ENCODE measurements at places on chromosomes 3 and 15.

GRCh38 chr3:187610981-187611511, 59.1 kb downstream of the SST start:
- no peak for DNase-seq

- DNase-seq = no peak
Measured at GRCh38 chr3:182392182-182392937, 400.9 kb upstream of the ATP11B start.

GRCh38 chr3:96622878-96623277, 191.5 kb upstream of the EPHA6 start:
- no peak for DNase-seq

DNA sequence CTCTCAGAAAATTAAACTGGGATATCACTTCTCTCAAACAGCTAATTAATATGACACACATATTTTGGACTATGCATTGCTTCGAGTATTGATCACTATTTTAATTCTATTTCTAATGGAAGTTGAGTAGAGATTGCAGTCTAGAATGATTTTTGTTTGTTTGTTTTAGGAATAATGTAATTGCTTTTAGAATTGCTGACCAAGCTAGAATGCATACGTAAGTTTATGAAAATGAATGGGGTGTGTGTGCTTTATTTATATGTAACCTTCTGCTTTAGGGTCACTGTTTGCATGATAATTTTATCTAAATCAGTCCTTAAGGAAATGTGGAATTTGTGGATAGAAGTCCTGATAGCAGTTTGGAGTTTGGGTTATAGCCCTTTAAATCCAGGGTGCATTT, 371.4 kb downstream of the NR2F2 start:
- no peak for DNase-seq

GRCh38 chr3:191944835-191945234, 483.9 kb downstream of the PYDC2 start:
- DNase-seq = no peak

DNA sequence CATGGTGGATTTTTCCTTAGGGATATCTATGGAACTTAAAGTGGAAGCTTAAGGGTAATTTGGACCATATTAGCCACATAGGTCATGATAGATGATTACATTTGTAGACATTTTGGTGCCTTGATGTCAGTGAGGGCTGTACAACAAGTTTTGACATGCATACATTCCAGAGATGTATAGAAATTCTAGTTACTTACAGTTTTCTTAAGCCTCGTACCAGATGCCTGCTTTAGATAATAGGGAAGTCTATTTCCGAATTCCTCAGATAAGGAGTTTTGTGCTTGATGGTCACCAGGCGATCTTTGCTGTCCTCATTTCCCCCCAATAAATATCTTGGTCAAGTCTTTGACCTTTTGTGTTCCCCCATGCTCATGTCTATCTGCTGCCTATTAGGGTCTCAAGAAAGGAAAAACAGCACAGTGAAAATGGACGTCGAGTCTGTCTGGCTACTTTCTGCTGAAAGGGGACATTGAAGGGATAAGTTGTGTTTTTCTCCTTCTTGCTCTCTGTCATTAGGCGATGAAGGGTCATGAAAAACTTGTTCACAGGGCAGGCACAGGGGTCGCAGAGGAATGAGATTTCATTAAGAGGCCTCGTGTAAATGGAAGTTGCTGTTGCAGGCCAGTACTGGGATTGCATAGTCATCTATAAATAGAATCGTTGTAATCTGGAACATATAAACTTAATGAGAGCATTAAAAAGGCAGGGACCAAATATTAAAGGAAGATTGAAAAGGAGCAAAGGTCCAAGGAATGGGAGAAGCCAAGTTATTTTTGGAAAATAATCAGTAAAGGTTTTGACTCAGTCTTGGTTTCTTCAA, 20.0 kb upstream of the SENP7 start:
- DNase-seq = no peak

GRCh38 chr15:26438718-26439117, 334.1 kb downstream of the GABRB3 start:
- DNase-seq = no peak

DNA sequence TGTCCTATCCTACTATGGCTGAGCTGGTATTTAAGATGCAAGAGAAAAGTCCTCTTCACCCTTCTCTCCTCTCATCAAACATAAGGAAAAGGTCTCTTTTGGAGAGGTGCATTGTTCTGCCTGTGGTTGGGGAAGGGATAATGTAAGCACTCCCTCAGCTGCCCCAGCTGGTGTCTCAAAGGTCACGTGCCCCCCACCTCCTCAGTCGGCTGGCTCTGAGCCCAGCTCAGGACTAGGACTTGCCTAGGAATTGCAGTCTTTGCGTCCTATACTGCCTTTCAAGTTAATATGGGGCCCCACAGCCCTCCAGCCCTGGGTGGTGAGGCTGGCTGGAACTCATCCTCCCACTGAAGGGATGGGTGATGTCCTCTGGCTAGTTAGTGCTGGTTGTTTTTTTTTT, 29.7 kb downstream of the OR4F15 start:
- no peak for DNase-seq

DNA sequence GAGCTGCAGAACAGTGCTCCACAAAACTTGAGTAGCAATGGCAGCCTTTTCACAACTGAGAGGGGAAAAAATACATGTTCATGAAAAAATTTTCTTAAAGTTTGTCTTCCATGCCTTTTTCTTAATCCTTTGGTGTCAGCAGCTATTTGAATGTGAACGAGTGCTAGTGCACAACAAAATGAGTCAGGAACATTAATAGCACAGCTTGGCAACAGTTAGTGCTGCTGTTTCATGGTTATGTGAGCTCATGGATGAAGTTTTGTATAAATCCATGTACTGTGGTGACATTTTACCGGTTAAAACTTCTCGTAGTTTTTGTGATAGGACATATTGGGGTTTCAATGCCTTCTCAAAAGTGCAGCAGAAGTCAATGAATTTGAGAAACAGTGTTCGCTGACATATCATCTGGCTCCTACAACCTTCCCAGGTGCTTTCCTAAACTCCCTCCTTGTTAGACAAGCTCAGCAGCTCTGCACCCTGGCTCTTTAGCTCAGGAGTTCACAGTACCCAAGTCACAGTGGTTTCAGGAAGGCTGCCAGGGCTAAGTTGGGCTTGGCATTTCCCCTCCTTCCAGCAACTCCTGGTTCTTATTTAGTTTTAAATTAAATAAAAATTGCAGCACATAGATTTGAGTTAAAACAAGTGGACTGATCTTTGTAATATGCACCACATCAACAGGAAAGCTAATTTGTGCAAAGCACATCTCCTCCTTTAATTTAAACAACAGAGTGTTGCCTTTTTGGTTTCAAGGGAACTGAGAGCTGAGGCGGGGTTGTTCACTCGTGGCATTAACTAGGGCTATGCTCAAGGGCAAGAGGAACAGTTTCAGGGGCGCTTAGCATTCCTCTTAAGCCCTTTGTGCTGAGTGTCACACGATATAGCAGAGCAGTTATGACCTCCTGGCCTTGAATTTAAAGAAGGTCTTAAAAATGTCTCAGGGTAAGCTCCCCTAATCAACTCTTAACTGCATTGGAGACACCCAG, 362.8 kb downstream of the CHST2 start:
- no peak for DNase-seq

DNA sequence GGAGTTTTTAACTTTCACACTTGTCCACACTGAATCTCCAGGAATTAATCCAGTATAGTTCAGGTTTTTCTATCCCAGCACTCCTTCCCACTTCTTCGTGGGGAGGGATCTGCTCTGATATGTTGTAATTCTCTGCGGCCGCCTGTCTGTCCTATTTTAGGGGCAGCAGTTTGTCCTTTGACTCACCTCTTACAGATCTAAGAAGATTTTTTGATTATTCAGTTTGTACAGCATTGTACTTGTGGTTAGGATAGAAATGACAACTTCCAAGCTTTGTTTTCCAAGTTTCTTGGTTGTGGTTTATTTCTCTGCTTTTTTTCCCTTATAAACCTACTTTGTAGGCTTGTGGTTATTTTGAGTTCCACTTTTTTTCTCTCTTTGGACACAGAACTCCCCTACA, 601.7 kb downstream of the SI start:
- DNase-seq = no peak

GRCh38 chr15:63857461-63857856, 23.7 kb upstream of the HERC1 start:
- DNase-seq = no peak

DNA sequence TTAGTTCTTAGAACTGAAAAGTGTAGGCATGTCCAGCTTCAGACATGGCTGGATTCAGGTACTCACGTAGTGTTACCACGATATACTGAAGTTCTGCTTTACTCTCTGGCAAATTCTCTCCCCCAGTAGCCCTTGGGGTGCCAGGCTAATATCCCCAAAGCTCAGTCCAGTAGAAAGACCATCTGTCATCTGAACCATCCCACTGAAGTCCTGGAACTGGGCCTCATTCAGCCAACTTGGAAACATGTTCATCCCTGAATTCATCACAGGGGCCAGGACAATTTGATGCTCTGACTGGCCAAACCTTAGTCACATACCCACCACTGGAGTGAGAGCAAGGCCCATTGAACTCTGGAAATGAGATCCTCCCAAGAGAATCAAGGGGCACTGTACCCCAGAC, 8.2 kb downstream of the EFCC1 start:
- DNase-seq = no peak

- DNase-seq = no peak
Measured at GRCh38 chr3:2247831-2248230, 149.2 kb downstream of the CNTN4 start.

DNA sequence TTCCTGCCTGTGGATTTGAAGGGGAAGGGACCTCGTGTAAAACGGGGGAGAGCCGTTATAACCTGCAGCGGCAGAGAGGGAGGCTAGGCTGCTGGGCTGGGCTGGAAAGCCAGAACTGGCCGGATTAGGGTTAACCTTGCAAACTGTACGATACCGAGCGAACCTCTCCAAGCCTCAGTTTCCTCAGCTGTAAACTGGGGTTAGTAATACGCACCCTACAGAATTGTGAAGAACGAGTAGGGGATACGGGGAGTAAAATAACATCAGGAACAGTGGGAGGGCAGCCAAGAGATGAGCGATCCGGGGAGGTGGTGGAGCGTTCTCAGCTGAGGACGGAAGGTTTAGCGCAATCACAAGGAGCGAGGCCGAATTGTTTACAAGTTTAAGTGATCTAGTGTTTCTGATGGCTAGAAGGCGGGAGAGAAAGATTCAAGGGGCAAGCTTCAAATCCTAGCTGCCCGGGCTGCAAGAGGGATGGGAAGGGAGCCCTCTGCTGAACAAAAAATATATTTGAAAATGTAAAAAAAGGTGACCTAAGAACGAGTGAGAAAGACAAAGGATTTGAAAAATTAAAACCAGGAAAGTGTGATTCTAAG, 768 bp upstream of the SEMA5B start:
- DNase-seq = no peak

GRCh38 chr3:24707936-24708335, 213.3 kb upstream of the THRB start:
- DNase-seq = no peak

DNA sequence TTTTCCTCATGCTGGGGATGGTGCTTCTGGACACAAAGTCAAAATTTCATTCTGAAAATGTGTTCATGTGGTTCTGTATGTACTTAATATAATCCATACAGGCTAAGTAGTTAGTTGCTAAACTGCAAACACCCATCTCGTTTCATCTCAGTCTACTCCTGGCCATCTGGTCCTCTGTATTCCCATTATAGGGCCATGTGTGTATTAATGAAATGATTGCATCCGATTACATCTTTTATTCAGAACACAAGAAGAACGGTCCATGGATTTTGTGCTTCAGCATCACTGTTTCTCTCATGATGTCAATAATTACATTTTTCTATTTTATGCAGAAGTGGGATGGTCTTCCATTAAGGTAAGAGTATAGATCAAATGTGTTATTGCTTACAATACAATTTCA, 6.1 kb upstream of the GJD2 start:
- no peak for DNase-seq

- DNase-seq = no peak
Measured at GRCh38 chr3:39809995-39810595, 686 bp downstream of the MYRIP start.

DNA sequence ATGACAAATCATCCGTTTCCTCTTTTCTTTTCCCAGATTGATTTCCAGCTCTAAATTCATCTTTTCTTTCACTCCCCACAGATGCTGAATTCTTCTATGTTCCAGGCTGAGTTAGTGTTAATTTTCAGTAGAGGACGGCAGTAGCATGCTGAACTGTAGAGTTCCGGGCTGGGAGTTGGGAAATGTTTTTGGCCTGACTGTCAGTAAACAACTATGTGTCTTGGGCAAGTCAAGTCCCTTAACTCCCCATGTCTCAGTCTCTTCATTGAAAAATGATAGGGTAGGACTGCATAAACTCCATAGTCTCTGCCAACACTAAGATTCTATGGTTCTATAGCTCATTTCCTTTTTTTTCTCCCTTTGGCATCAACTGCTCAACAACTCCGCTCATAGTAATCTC, 333.9 kb downstream of the TIGIT start:
- no peak for DNase-seq

GRCh38 chr3:123610331-123610730, 25.5 kb upstream of the HACD2 start:
- no peak for DNase-seq

GRCh38 chr3:100621251-100621650, 11.8 kb downstream of the ADGRG7 start:
- no peak for DNase-seq

- no peak for DNase-seq
Measured at GRCh38 chr15:85710340-85710842, 84.3 kb downstream of the KLHL25 start.

DNA sequence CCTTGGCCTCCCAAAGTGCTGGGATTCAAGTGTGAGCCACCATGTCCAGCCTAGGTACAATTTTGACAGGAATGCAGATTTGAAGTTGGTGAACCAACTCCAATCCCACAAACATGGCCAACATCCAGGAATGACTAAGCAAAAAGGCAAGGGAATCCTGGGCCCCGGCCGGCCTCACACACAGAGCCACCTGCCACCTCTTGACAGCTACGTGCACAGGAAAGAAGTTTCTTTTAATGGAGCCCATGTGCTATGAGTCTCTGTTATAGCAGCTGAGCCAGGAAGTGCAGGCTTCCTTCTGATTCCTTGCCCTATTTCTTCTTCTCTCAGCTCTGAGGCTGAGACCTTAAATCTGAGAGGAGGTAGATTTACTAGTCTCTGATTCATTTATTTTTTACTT, 8.8 kb downstream of the TMEM40 start:
- no peak for DNase-seq

- no peak for DNase-seq
Measured at GRCh38 chr3:178202194-178202593, 334.0 kb upstream of the KCNMB2 start.

DNA sequence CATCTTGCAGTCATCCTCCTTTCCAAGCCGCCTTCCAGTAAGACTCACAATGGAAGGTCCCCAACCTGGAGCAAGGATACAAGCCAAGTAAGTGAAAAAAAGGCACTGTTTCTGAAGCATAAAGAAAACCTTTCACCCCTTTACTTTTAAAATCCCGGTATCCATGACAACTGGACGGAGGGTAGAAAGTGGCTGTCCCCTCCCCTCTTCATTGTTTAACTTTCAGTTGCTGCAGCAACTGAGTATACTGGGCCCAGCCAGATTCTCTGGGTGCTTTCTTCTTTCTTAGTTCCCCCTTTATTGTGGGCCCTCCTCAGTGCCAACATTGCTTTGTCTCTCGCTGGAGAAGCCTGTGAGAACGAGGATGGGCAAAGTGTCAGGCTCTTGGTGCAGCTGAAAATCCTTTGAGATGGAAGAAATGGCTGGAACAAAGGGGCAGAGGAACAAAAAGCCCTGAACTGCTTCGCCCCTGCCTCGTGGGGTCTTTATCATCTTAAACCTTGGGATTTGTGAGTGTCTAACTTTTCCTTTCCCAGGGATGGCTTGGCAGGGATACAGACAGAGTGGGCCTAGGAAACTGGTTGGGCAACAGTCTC, 224.0 kb upstream of the RGMA start:
- no peak for DNase-seq

GRCh38 chr3:44682182-44682896, 30.1 kb upstream of the ZNF502 start:
- DNase-seq = no peak

GRCh38 chr3:69182588-69183316, 60.4 kb upstream of the LMOD3 start:
- DNase-seq = no peak

Data from substantia nigra (tissue), 51 donors.